Fibroblast of the conjunctiva (primary cell): ENCODE measurements at places on chromosomes 2 and 18.
A peak's percentile ranks its signal among the peaks of the same experiment; 100 is the strongest.

DNA sequence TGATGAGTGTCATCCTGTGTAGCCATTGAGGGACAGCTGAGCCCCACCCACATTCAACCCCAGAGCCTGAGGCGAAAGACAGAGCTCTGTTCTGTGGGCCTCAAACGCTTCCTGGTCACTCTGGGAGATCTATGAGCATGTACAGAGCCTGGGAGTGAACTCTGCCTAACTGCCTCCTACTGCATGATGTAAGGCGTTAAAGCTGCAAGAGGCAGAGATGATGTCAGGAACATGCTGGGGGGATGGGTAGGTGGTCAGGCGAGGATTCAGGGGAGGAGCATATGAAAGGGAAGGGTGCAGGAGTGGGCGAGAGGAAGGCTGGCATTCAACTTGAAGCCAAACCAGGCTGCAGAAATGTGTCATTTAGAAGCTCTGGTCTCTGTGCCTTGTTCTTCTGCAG lies 181.0 kb downstream of the TFCP2L1 start:
- no peak for DNase-seq

DNA sequence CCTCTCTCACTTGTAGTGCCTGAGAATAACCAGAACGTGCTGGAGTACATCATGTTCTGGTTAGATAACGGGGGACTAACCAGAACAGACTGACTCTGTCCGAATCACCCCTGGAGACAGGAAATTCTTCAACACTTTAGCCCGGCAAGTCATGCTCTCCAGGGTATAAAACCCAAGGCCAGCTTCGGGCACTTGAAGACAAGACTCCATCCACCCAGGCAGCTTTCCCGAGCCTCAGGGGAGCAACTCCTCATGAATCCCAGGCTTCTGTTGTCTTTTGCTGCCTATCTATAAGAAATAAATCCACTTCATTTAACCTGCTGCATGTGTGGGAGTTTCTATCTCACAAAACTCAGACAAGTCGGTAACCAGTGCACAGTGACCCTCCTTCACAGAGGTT lies 99.6 kb downstream of the KCNF1 start:
- DNase-seq, result no peak

GRCh38 chr2:158507679-158508078 lies 50.9 kb downstream of the PKP4 start:
- DNase-seq, result no peak

GRCh38 chr2:8433390-8433789 lies 248.5 kb upstream of the ID2 start:
- no peak for DNase-seq

DNA sequence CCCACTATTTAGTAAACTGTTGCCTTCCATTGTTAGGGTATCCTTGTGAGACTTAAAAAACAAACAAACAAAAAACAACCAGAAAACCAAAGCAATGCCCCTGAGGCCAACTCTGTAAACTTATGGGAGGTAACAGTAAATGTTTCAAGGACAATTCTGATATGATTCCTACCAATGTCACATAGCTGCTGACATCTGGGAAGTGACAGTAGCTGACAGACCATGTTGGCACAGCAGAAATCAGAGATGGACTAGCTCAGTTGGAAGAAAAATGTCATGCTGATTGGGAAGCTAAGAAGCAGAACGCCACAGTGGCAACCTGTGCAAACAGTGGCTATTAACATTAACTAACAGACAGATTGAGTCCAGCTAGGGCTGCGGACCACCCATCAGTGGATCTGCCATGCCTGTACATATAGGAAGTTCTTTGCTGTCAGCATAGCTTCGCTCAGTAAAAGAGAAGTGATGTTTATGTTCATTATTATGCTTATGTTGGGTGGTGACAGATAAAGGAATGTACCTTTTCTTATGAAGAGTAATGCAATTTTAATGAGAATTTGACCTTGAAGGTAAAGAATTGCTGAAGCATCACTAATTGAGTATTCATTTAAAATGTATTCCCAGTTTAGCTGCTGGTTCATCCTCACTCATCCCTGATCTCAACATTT lies 180.6 kb downstream of the PARD3B start:
- DNase-seq, result no peak

DNA sequence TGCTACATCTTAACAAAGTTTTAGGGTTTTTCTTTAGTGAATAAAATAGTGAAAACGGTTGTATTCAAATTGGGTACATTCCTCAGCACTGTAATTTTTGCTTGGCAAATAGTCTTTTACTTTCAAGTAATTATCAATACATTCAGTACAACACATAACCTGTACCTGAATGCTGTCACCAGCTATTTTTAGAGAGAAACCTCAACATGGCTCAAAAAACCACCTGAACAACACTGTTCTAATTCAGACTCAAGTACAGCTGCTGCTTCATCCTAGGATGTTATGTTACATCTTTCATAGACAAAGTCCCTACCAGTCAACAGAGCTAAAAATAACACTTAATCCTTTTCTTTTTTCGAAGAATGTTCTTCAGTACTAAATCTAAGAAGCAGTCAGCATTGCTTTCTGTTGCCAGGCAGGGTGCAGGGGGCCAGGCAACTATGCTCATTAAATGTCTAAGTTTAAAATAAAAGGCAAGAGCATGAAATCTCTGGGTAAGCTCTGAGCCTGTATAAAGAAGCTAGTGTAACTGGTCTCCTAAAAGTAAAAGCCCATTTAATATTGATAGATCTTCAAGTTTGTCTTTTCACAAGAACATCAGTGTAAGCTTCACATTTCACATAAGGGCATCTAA lies 20.5 kb downstream of the PDIA6 start:
- DNase-seq, result no peak

- peak; percentile 68 for DNase-seq
These were observed 7.6 kb upstream of the MSTN start for GRCh38 chr2:190069936-190070696.

DNA sequence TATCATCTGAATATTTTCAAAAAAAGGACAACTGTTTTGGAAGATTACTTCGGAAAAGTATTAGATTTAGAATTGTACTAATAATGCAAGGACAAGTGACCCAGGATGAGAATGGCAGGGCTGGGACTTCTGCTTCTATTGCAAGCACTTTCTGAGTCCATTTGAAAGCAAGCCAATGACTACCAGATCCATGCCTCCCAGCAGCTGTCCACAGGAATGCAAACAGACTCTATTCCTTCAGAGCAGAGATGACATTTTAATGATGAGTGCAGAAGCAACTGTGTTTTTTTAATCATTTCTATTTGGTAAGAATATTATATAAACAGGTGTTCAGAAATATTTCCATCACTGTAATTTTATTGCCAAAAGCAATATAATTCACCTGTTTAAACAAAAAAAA lies 456.7 kb downstream of the SOX11 start:
- DNase-seq, result no peak

- DNase-seq, result no peak
These were observed 642.9 kb downstream of the ZEB2 start for GRCh38 chr2:143877056-143877455.

DNA sequence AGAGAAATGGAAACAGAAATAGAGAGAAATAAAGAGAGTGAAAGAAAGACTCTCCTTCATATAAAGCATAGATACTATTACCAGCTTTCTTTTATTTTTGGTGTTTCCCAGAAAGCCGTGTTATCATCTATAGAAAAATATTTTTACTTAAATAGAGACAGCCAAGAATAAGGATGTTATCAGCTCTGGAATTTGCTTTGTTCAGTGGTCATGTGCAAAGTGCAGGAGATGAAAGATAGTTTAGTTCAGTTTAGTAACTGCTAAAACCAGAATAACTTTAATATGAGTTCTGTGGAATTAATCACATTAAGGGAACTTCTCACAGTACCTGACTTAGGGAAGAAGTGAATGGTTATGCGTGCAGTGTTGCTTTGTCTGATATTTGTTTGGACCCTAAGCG lies 140.4 kb downstream of the CALCRL start:
- DNase-seq, result no peak

- DNase-seq, result no peak
These were observed 177.8 kb downstream of the EN1 start for GRCh38 chr2:118669654-118670053.

DNA sequence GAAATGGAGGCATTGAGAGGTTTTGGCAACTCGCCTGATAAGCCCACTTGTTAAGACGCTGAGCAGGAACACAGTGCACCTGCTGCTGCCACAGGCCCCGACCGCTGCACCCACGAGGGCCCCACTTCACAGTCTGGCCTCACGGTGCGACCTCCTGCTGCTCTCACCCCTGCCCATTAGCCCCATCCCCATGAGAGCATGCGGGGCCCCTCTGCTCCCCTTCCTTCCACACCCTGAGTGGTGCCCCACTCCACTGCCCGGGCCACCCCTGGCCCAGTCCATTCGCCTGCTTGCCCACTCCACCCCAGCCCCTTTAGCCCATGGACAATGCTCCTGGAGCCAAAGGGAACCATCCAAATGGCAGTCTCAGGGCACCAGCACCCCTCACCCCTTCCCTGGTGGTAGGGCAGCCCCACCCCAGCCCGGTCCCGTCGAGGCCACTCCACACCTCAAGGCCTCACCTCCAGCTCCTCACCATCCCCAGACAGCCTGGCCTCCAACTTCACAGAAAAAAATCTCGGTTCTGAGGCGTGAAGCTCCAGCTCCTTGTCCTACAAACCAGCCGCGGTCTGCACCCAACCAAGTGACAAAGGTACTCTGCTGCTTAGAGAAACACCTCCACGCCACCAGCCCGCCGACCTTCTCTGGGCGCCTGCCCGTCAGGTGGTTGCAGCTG lies 6.7 kb upstream of the GPR55 start:
- no peak for DNase-seq

GRCh38 chr2:28994074-28994473 lies 13.0 kb downstream of the TOGARAM2 start:
- no peak for DNase-seq

DNA sequence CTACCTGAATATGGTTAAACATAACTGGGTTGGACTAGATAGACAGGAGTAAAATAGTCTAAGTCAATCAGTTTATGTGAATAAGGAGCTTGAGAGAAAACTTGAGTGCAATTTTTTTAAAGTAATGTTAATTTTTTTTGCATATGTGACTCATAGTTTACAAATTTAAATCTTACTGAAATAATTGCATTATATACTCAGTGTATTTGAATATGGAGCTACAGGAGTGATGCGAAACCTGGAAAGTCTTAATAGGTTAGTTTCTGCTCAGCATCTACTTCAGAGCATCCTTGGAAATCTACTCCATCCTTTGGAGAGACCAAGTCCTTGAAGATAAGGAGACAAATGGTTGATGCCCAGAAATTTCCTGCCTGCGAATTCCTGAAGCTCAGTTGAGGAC lies 318.8 kb upstream of the NXPH2 start:
- no peak for DNase-seq

GRCh38 chr18:35390951-35391700 lies 14.0 kb upstream of the ZNF396 start:
- no peak for DNase-seq

GRCh38 chr2:38682008-38682575 lies 16.2 kb downstream of the GALM start:
- no peak for DNase-seq

- DNase-seq, result no peak
These were observed 195.7 kb downstream of the ZFP36L2 start for GRCh38 chr2:43030551-43031307.

DNA sequence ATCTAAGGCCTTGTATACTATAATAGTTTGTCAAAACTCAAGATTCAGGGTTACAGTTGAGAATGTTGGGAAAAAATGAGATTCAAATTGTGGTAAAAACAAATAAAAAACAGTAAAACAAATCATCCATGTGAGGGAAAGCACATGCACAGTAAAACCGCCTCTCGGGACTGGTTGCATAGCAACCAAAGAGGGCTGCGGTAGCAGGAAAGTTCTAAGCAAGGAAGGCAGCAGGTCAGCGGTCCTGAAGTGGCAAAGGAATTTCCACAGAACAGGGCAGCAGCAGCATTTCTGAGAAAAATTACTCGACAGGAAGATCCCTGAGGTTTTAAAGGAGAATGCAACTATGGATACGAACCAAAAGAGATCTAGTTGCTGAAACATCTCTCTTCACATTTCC lies 93.7 kb downstream of the DYNAP start:
- no peak for DNase-seq

DNA sequence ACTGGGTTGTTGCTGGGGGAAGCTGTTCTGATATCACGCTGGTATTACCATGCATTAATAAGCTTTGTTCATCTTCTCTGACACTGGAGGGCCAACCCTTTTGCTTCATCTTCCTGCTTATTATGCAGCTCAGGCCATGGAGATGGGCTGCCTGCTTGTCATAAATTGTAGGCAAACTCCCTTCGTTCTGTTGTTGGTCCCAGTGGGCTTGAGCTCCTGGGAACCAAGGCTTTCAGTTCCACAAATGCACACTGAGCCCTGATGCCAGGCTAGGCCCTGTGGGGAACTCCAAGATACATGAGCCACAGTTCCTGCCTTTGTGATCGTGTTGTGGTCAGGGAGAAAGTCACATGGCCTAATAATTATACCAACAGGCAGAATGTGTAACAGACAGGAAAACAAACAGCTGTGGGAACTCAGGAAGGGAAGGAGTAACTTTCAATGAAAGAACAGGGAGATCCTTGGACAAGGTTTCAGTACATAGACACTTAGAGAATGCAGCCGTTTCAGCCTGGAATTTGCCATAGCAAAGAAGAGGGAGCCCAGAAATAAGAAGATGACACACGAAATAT lies 49.0 kb upstream of the BCL2L11 start:
- peak; percentile 29 for DNase-seq

DNA sequence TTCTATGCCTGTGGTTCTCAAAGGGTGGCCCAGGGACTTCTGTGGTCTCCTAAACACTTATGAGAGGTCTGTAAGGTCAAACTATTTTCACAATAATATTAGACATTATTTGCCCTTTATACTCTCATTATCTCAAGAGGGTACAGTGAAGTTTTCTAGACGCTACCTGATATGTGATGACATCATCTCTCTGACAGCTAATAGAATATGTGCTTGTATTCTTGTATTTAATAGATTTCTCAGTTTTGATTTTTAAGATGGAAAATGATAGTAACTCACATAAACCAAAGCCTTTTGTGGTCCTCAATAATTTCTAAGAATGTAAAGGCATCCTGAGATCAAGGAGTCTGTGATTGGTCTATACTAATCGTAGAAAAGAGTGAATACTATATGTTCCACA lies 265.1 kb downstream of the ZNF521 start:
- DNase-seq, result no peak

DNA sequence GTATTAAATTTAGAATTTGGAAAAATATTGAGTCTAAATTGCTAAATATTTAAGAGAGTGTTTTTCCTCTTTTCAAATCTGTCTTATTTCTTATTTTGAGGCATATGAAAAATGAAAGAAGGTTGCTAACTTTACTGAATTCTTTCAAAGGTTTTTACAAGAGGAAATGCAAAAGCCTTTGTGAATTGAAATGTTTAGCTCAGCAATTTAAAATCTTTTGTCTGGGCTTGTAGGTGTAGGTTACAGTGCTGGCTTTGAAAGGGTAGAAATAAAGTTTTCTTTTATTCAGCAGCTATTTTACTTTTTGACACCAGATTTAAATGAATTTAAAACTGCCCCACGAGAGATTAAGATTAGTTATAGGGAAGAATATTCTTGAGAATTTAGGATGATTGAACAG lies 192.0 kb downstream of the CDH7 start:
- no peak for DNase-seq

DNA sequence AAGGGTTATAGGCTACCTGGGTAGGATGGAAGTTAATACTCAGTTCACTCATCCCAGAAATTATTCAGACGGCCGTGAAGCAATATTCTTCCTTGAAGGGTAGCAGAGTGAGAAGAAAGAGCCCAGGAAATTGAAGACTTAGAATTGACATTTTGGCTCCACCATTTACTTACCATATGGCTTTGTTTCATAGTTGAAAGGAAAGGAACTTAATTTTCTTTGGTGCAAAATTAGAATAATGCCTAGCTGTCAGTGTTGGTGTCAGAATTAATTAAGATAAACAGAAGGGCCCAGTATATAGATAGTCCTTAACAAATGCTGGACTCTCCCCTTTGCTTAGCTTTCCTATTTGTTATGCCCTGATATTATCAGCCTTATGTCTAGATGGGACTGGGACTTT lies 263.2 kb downstream of the KCNJ3 start:
- DNase-seq, result no peak
